ENCODE measurements at places on chromosomes 12 and 14.

DNA sequence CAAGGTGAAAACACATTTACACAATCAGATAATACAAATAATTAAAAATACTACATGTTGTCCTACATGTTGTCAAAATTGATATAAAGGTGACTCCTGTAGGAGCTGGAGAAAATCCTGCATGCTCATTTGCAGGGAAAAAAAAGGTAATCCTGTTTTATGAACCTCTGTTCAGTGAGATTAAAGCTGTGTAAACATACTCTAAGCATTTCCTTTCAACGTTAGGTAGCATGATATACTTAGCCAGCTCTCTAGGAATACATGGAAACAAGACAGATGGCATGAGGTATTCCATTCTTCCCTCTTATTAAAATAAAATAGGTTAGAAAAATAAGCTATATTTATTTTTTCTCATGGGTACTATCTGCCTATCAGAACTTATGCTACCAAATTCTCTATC is 635.7 kb upstream of the FLRT2 start:
- peak; percentile 9 for DNase-seq

DNA sequence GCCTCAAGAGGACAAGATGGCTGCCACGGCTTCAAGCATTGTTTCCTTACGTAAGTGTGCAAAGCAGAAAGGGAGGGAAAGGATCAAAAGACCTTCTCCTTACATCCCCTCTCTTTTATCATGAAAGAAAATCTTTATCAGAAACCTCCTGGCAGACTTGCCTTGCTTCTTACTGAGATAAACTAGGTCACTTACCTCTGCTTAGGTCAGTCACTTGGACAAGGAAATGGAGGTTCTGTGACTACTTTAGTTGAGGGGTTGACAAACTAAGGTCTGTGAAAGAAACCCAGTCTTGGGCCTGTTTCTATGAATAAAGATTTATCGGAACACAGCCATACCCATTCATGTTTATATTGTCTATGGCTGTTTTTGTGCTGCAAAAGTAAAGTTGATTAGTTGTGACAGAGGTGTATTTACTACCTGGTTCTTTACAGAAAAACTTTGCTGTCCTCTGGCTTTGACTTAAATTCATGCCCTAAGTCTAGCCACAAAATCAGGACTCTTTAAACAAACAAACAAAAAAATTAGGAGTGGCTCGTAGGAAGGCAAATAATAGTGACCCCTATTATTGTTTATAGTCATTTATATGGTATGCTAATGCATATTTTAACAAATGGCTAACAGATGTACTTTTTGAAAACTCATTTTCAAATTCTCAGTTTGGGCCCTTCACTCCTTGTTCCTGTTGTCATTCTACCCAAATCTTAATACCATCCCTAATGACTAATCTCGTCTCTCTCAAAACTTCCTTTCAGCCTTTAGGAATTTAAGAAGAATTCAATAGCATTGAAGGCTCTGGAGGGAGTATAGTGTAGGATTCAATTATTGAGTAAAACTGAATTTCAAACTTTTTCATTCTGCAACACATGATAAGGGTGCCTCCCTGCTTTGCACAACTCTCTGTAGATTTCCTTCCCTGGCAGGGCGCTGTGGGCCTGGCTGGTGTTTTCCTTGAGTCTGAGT is 42.0 kb upstream of the ATP2B1 start:
- no peak for DNase-seq

DNA sequence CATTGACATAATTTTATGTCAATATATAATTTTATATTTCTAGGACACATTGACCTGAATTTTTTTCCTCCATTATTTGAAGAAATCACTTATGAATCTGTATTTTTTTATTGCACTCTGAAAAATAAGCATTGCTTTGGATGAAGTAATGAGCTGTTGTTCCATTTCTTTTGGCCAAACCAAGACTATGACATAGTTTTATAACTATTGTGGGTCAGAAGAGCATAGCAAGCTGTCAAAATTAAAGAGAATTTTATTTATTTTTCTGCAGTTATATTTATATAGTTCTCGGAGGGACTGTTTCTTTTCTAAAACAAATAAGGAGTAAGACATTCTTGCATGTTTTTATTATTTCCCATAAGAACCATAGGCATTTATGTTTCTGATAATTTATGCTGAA is 8.5 kb downstream of the C12orf75 start:
- DNase-seq, result no peak

DNA sequence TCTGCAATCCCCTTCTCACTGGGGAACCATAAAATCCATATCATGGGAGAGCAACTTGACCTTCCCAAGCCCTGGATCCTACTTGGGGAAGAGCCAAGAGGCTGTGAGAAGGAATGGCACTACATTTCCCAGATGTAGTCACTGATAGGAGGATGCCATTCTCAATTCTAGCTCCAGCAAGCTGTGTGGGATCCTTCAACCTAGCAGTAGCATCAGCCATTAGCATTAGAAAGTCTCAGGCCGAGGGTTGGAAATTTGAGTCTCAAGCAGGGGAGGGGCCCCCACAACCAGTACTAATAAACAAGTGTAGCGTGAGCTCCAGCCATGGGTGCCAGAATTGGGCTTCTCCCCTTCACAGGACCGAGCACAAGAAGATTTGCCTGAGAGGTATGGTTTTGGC is 84.3 kb upstream of the NELL2 start:
- no peak for DNase-seq

GRCh38 chr12:107477947-107478610 is 207.5 kb upstream of the PWP1 start:
- DNase-seq, result no peak

DNA sequence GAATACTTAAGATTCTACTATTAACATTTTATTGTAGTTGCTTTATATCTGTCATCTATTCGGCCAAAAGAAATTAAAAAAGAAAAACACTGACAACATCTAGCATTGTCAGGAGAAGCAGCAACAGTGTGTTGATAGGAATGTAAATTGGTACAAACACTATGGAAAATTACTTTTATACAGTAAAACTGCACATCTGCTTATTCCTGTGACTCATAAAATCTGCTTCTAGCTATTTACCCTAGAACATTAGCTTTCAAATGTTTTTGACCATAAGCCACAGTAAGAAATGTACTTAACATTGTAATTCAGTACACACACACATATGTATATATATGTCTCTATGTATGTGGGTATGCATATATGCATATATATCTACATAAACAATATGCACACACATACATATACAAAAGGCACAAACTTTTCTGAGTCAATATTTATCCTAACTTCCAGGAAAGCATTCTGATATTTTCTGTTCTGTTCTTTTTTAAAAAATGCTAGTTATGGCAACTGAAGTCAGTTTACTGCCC is 278.9 kb upstream of the GARIN2 start:
- DNase-seq, result no peak

DNA sequence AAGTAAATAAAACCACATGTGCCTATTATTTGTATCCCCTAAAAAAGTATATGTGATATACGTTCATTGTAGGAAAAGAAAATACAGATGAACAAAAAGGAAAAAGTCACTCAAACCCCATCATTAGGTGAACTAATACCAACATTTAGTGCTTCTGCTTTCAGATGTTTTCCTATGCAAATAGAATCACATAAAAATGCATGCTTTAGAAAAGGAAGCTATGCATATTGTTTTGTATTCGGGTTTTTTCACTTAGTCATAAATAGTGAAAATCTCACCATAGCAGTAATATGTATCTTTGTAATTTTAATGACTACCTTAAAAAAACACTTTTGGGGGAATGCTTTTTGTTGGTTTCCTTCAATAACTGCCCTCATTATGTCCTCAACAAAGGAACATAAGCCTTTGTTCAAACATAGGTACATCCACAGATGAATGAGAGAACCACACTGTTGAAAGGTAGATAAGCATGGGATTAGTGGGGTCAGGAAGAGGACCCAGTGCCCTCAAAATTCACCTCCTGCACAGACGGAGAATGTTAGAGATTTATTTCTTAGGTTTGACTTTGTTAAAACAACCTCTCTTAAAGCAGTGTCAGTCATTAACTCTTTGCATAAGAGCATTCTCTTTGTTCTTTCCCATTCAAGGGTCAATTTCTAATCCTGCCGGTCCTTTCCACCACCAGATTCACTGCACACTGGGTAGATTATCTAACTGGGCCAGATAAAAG is 6.5 kb downstream of the AMDHD1 start:
- no peak for DNase-seq

DNA sequence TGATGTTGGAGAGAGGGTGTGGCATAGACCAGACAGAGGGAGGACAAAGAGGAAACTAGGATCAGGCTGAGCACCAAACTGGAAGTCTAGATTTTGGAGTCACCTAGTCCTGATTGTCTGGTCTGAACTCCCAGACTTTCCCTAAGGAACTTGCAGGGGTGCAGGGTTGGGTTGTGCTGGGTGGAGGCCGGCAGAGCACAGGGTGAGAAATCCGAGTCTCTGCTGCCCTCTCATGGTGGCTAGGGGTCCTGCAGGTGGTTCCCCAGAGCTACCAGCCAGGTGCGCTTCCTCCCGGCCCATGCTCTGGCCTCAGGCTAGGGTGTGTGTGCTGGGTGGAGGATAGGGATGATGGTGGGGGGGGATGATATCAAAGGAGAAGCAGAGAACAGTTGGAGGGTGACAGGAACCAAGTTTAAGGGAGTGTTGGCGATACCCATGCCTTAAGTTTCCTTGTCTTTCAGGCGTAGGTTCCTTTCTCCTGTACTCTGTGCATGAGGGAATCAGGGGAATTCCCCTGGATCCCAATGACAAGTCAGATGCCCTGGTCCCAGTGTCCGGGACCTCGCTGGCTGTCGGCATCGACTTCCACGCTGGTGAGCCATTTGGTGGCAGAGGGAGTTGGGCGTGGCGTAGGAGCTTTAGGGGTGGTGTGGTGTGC is 33.5 kb upstream of the NXPH4 start:
- peak; percentile 76 for DNase-seq

GRCh38 chr12:92444763-92445162 is 258.0 kb upstream of the PLEKHG7 start:
- no peak for DNase-seq

DNA sequence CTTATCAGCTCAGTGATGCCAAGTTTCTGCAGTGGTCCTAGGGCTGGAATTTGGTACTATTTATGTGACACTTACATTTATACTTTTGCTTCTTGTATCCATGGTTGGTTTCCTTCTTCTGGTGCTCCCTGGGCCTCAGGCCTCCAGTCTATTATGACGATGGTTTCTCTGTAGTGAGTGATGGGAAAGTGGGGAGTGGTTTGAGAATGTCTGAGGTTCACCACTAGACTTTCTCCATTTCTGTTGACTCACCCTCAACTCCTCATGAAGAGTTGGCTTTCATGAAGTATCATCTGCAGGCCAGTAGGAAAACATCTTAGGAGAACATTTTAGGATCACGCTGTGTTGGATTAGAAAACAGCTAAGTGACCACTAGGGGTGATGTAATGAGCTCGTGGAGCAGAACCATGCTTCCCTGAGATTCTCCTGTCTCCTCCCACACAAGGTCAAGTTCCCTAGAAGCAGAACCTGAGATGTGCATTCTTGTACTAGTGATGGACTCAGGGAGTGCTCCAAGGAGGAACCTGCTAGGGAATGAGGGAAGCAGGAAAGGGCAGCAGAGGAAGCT is 32.1 kb downstream of the RPH3A start:
- DNase-seq, result no peak

- no peak for DNase-seq
Observed at GRCh38 chr14:90599339-90599738, 202.5 kb downstream of the CALM1 start.

DNA sequence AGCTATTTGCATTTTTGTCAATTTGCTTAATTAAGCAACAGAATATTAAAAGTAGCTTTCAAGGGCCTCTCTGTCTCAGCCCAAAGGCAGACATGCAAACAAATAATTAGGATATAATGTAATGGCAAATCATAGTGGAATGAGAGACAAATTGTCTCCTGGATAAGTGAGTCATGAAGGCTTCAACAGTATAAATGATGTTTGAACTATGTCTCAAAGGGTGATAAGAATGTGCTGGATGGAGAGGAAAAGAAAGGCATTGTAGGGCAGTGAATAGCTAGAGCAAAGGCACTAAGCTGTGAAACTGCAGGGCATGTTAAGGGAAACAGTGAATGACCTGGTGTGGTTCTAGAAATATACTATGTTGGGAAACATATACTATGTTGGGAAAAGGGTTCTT is 53.5 kb upstream of the PPP1R12A start:
- DNase-seq, result no peak

DNA sequence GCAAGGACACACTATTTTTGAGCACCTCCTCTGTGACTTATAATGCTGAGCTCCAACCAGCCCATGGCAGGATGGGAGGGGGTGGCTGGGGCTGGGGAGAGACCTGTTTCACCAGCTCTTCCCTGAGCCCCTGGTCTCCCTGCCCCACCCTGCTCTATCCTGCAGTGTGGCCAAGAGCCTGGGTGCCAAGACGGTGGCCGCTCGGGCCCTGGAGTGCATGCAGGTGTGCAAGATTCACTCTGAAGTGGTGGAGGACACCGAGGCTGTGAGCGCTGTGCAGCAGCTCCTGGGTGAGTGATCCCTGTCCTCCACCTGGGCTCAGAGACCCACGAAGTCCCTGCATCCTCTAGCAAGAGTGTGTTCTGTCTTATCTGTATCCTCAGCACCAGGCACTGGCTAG is 14.4 kb downstream of the SDSL start:
- DNase-seq, result no peak

DNA sequence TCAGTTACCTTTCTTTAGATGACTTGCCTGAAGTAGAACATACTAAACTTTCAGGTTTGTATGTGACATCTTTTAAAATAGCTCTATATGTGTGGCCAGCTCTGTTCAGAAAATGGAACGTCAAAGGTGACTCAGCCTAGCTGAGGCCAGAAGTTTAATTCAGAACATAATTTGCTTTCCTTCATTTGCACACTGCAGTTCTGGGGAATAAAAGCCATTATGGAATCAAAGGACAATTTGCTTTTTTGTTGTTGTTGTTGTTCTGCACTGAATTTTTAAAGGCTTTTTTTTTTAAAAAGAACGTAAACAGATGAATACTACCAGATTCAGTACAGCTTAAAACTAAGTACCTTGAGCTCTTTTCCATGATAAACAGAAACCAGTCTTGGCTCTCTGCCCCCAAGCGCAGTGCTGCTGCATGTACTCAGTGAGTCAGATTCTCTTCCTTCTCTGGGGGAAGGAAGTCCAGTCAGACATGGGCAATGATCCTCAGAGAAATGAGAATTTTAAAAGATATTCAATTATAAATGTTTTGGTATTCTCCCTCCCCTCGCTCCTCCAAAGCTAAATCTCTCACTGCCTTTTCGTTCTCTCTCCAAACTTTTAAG is 644.2 kb downstream of the NOVA1 start:
- no peak for DNase-seq

DNA sequence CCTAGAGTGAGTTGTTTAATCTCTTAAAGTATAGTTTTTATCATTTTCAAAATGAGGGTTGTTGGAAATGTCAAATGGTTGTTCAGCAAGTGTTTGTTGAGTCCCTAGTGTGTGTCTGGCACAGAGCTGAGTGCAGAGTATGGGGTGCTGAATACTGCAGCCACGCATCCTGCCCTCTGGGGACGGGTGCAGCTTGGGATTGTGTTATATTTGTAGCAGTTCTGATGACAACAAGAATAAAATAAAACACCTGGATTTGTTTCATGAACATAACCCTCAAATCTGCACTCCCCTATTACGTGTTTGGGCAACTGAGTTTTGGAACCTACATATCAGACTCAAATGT is 127.9 kb downstream of the CACNA1C start:
- no peak for DNase-seq

All from NCI-H1417 (cell line).